ENCODE measurements at places on chromosomes 1 and 21. TPM values are rescaled to one million over a fixed set of nuclear protein-coding genes. Genes with fewer than 3 reads are reported as not detected.

The CATSPER4 gene
- total RNA-seq: under 0.01 TPM

The ADAMTS5 gene
- 0.26 TPM for total RNA-seq

The GRIK3 gene
- total RNA-seq: not detected

The OR2T33 gene
- not detected for total RNA-seq
